Activated T-cell treated with anti-CD3 and anti-CD28 coated beads for 4 hours (primary cell): ENCODE measurements at places on chromosomes 3 and 15.

DNA sequence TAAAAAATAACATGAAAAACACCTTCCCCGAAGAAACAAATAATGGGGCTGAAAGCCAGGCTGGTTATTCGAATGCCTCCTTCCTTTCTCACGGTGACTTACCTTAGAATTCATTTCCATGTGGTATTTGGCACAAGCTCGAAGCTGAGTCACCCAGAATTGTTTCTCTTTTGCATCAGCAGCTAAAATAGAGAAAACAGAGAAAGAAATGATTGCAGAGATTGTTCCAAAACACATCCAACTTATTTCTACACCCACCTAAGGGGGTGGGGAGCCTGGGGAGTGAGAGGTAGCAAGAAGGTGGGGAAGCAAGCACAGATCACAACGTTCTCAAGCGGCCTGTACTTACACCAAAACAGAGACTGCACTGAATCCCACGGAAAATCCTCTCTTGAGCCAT lies 104.7 kb downstream of the OSBPL10 start:
- no peak for DNase-seq

DNA sequence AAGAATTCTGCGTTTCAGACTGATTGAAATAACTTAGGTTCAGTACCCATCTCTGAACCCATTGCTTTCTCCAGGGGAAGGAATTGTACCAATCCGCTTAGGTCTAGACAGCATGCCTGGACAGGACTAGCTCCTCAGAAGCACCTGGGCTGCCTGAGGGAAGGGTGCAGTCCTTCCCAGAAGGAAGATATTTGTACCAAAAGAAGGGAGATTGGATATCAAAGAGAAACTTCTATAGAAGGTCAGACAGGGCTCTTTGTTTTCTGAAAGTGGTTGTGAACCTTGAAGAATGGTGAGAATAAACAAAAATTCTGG lies 133.8 kb upstream of the LRTM1 start:
- DNase-seq = no peak

DNA sequence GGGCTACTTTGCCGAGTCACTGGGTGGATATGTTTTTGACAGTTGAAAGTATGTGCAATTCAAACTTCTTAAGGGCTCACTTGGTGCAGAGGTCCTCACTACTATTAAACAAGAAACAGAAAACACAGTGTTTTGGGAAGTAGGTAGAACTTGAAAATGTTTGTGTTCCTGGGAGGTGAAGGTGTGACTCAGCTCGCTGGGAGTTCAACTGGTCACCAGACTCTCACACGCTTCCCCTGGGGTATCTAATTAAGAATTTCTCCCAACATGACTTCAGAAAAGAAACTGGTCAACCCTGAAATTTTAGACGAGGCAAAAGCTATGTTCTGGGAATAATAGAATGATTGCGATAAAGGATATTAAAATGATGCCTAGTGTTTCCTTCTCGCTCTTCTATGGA lies 1039.8 kb upstream of the SEMA6D start:
- DNase-seq = no peak

DNA sequence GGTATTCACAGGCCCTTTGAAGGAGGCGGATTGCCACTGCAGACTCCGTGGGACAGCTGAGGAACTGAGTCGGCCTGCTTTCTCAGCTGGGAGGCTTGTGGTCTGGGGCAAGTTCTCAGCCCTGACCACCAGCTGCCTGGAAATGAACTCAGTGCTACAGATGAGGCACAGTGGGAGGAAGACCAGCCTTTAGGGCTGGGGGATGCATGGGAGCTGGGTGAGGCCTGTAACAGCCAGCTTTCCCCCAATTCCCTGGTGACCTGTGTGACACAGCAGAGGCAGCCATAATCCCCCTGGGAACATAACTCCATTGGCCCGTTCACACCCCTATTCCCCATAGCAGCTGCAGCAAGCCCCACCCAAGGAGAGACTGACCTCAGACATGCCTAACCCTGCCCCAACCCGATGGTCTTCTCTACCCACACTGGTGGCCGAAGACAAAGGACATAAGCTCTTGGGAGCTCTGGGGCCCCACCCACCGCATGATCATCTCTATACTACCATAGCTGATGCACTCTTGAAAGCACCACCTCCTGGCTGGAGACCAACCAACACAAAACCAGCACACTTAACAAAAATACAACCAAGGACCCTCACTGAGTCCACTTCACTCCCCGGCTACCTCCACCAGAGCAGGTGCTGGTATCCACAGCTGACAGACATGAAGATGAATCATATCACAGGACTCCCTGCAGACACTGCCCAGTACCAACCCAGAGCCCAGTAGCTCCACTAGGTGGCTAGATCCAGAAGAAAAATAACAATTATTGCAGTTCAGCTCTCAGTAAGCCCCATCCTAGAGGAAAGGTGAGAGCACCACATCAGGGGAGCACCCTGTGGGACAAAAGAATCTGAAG lies 24.9 kb downstream of the ZMAT3 start:
- no peak for DNase-seq

DNA sequence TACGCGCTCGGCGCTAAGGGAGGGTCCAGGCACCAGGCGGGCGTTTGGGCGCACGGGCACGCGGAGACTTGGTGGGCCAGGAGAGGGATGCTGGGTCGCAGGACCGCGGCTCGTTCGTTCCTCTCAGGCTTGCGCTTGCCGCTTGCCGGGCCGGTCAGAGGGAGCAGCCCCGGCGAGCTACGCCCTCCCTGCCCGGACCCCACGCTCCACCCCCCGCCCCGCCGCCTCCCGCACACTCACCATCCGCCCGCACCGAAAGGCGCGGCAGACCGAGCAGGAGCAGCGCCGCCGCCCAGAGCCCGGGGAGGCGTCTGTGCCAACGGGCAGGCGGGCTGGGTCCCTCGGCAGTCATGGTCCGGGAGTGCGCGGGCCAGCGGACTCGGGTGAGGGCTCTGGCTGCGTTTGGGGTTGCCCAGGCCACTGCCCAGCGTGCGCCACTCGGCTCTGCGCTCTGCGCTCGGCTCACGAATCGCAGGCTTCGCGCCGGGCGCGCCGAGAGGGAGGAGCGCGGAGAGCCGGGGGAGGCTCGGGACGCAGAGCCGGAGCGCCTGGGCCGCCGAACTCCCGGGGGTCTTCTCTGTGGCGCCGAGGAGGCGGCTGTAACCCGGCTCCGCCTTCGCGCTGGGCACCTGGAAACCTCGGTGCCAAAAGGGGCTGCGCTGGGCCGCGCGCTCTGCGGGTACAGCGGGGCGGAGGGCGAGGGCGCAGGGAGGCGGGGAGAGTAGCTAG lies at the start of gene SUSD5:
Gene SUSD5 (minus strand): TSS at position 365 of the 729 bp plus-strand sequence. CDS start 13 bp downstream, at position 352.
- DNase-seq = no peak

- no peak for DNase-seq
Measured at GRCh38 chr15:63783441-63783840, 50.3 kb downstream of the HERC1 start.

DNA sequence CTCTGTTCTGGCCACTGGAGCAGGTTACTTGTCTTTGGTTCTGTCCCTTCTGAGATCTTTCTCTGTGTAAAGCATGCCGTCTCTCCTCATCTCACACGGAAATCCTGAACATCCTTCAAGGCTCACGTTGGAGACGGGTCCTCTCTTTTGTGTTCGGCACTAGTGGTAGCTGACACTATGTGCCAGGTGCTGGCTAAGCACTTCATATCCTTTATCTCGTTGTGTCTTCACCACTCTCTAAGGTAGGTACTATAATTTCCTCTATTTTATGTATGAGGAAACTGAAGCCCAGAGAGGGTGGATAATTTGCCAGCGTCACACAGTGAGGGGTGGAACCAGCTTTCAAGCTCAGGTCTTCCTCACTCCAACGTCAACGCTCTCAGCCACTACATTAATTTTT lies 1.2 kb downstream of the IFT122 start:
- no peak for DNase-seq

DNA sequence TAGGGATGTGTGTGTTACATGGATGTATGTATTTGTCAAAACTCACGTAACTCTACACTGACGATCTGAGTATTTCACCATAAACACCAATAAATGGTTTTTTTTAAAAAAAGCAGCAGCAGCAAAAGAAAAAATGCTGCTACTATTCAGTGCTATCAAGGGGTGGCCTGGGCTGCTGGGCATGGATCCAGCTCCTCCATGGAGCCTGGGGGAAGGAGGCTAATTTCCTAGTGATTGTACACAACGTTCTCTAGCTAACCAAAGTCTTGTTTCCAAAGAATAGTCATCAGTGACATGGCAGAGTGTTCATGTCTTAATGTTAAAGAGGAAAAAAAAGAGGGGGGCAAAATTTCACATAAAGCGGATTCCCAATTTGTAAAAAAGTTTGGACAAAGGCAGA lies 29.0 kb downstream of the POMGNT2 start:
- no peak for DNase-seq

DNA sequence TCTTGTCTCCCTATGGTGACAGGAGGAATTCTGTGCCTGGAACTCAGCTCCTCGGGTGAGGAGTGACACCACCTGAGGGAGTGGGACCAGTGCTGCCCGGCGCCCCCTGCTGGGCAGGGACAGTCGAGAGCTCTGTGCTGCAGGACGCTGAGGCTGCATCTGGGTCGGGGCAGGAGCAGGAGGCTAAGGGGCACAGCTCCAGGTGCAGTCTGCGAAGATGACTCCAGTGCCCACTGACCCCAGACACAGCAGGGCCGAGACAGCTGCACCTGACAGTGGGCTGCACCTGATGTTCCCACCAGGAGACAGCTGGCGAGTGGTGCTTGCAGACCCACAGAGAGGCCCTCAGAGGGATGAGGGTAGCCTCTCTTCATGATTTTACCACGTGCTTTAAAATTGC lies 152.9 kb downstream of the ATP10A start:
- DNase-seq = peak; percentile 6

- no peak for DNase-seq
Measured at GRCh38 chr3:31234145-31234544, 298.6 kb upstream of the STT3B start.

GRCh38 chr15:34853001-34853758 lies 57.8 kb upstream of the ACTC1 start:
- DNase-seq = no peak

GRCh38 chr3:146218880-146219866 lies 31.7 kb downstream of the PLSCR4 start:
- peak; percentile 21 for DNase-seq

DNA sequence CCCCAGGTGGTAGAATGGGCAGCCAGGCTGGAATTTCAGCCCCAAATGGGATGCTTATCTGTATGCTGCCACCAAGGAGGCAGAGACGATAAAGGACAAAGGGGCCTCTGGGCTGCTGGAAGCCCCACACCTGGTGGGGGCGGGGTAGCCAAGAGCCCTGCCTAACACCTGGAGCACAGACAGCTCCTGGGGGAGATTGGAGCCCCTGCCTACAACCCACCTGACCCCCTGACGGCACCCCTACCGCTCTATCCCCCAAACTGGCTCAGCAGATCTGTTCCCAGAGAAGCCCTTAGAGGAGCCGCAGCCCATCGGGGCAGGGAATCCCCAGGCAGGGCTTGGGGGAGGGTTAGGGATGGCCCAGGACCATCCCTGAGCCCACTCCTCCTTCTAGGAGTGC lies 15.8 kb upstream of the SEMA3F start:
- no peak for DNase-seq

- DNase-seq = no peak
Measured at GRCh38 chr15:99365242-99365641, 114.0 kb downstream of the LRRC28 start.

- no peak for DNase-seq
Measured at GRCh38 chr3:64063207-64063982, 40.1 kb upstream of the PSMD6 start.

DNA sequence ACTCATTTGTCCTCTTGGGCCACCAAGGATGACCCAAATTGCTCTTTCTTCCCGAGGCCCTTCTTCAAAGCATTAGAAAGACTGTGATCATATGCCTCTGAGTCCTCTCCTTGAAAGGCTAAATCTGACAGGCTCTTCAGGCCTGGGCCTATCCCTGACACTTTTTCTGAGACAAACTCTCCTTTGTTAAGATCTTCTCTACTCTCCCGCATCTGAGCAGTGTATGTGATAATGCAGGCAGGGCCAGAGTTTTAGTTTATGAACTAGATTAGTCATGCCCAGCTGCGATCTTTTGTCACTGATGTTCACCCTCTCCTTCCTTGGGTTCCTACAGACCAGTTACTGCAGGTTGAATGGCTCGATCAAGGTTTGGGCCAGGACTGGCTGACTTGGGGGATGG lies 39.2 kb downstream of the MASP1 start:
- DNase-seq = no peak

- DNase-seq = no peak
Measured at GRCh38 chr15:55694652-55695150, 48.3 kb downstream of the PRTG start.

GRCh38 chr15:41894791-41895463 lies 1.1 kb upstream of the SPTBN5 start:
- peak; percentile 70 for DNase-seq

GRCh38 chr3:143098032-143098764 lies 21.4 kb upstream of the CHST2 start:
- no peak for DNase-seq

- no peak for DNase-seq
Measured at GRCh38 chr3:183485585-183485984, 57.2 kb upstream of the MCF2L2 start.

DNA sequence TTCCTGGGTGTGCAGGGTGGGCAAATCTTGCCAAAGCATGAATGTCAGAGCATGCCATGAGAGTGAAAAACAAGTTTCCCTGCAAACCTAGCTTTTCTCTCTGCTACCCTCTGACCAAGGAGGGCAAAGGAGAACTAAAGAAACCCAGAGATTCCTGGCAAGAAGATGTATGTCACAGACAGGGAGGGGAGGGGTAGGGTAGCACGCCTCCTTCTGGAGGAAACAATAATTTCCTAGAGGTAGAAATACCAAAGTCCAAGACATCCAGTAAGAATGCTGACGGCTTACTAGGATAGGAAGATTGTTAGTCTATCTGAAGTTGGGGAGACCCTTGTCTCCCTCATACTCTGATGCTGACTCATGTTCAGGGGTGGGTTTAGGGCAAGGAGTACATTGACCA lies 203.9 kb downstream of the NR1D2 start:
- DNase-seq = no peak

- no peak for DNase-seq
Measured at GRCh38 chr3:150447631-150448465, 39.8 kb downstream of the TSC22D2 start.

GRCh38 chr3:192621909-192622308 lies 105.4 kb downstream of the FGF12 start:
- DNase-seq = no peak

DNA sequence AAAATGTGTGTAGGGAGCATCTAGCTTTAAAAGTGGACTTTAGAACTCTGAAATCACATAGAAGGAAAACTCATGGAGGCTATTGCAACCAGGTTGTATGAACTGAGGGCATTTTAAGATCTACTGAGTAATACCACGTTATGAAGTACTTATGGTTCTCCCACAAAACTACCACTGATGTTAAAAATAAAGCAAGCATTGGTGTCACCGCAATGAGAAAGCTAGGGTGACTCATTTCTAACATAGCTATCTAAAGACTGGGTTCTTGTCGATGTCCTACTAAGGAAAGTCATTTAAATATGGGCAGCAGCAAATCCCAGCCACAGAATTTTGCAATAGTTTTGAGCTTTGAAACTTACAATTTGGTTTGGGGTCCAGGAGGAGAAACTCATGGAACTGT lies 584.8 kb downstream of the DIPK2A start:
- DNase-seq = no peak
